Stimulated activated CD8-positive, alpha-beta memory T cell treated with anti-CD3 and anti-CD28 coated beads, Interleukin-4, amount 100 ng/mL, for 1 hour (primary cell): ENCODE measurements at places on chromosomes 5 and 9.

DNA sequence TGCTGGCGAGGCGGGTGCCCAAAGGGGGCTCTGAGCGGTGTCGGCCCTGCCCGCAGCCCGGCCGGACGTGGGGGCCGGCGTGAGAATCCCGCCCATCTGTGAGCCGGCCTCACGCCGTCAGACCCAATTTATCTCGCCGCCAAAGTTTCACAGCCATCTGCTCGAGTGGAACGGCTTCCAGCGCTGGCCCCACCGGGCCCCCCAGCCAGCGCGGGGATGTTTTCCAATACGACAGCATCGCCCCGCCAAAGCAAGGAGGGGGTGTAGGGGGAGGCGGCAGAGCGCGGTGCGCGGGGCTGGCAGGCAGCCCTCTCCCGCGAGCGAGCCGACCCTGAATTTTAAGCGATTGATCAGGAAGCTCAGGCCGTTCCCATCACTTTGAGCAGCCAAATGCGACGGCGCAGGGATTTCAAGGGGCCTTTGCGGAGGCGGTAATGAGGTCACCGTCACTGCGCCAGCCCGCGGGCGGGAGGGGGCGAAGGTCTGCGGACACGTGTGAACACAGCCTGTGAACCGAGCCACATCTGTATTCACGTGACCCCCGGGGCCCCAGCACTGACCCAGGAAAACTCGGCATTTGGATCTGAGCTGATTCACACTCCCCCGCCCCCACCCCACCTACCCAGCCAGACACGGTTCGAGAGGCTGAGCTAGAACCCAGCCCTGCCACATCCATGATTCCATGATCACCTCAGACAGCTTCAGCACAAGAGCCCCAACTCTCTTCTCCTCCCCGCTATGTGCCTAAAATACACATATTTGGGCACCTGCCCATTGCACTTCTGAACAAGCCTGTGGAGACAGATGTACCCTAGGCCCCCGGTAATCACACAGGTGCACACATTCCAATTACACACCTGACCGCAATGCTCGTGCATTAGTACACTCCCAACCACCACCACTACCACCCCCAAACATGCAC, 47.8 kb upstream of the PSD2 start:
- DNase-seq = no peak

- no peak for DNase-seq
Measured at GRCh38 chr5:123671042-123671441, 159.1 kb downstream of the CSNK1G3 start.

DNA sequence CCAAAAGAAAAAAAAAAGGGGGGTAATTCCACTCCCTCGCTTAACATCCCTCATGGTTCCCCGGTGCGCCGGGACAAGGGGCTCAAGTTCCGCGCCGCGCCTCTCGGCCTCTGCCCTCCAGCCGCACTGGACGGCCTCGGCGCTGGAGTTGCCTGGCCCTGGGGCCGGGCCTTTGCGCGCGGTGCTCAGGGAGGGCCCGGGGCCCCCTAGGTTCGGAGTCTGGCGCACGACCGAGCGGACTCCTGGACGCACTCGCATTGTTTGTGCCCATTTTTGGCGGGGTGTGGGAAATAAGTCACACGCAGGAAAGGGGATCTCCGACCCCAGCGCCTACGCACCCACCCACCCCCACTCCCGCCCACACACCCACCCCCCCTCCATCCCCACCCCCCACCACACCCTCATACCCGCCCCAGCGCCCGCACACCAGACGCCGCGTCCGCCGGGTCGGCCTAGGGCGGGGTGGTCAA, 381 bp downstream of the MED22 start:
- no peak for DNase-seq

DNA sequence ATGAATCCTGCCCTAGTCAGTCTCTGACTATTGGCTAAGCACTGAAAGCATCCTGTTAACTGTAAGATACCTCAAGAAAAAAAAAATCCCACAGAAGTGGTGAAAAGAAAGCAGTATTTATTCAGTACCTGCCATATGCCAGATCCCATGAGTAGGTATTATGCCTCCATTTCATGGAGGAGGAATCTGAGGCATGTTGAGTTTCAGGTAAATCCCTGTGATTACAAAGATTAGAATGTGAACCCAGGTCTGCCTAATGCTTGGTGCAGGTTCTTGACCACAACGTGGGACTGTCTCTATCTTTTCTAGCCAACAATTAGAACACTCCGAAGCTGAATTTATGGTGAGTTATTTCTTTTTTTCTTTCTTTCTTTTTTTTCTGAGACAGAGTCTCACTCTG, 30.9 kb downstream of the SH3RF2 start:
- no peak for DNase-seq

DNA sequence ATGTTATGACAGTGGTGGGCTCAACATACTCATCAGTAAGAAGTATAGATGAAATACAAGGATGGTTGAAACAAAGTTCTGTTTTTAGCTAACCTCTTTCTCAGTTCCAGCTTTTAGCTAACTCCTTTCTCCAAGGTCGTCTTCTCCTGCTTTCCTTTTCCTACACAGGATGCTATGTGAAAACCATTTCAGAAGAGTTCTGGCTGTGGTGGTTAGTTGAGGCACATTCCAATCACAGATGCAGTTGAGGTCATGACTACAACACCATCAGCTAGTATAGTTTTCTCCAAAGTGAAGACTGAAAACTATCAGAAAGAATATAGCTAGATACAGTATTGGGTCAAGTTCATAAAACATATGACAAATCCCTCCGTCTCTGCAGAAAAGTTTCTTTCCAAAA, 477.7 kb upstream of the C9orf72 start:
- no peak for DNase-seq

DNA sequence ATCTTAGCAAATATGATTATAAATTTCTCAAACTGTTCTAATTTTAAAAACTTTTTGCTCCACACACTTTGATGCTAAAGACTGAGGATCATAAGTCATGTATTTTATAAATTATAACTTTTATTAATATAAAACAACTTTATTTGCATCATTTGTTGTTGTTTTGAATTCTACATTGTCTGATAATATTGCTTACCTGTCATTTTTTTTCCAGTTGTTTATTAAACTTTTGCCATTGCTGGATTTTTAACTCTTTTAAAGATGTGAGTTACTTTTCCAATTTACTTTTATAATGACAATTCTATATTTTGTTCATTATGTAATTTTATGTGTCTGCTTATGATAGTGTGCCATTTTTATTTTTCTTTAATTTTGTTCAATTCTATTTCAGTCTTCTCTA, 2071.2 kb upstream of the C9orf72 start:
- DNase-seq = no peak

DNA sequence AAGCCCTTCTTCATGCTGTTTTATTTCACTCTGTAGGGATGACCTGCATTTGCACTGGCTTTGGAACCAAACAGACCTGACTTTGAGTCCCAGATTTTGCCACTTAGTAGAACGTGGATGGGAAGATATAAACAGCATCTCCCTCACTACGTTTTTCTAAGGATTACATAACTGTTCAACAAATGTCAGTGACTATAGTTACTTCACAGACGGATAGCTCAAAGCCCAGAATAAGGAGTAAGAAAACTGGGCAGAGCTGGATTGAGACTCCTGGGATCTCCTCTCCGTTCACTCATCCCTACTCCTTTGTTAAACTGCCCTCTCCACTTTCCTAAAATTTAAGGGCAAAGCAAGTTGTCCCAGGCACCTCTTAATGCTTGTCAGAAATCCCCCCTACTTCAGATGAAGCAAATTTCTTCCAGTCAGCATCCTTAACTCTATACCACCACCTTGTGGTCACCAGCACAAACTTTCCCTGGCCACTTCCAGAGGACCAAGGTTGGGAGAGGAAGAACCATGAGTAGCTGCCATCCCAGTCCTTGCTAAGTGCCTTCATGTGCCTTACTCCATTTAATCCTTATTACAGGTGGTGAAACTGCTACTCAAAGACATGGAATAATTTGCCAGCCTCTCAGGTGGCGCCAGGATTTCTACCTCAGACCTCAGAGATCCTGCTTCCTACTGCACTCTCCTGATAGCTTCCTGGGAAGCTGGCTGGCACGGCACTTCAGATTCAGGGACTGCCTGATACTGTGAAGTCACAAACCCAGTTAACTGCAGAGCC, 38.4 kb downstream of the EGR1 start:
- DNase-seq = no peak

GRCh38 chr5:76152700-76153099, 69.5 kb downstream of the SV2C start:
- DNase-seq = no peak
